ENCODE measurements at places on chromosomes 13 and 19.

GRCh38 chr19:19062454-19063182 is 1.2 kb upstream of the SLC25A42 start:
- peak; percentile 49 for DNase-seq

DNA sequence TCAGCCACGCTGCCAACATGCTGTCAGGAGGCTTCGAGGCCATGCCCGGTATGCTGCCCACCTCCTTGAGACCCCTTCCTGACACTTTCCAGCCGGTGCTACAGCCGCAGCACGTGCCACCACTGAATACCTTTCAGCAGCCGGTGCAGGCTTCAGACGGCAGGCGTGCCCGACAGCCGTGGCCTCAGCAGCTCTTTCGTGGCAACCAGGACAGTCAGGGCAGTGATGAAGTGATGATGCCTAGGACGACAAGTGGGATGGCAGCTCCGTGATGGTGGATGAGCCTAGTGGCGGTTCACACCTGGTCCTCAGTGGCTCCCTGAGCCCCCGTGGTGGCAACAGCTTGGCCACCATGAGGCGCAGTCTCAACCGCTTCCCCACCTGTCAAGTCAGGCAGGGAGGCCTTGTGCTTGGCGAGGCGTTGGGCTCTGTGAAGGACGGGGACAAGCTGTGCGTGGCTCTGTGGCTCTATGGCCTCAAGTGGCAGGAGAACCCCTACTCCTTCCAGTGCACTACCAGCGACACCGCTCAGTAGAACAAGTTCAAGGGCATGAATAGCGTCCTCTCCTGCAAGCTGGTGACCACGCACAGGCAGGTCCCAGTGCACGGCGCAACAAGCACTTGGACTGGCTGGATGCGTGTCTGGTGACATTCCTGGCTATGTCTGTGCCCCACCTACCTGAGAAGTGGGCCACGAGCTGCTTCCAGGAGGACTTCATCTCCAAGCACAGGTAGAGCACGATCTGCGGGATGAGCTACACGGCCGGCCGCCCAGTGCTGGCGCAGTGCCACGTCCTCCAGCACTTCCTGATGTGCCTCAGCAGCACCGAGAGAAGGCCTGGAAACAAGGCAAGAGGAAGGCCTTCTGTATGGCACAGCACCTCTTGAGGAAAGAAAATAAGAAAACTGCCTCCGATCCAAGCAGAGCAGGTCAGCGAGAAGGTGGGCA is 18.2 kb upstream of the ZNF14 start:
- DNase-seq, result no peak

DNA sequence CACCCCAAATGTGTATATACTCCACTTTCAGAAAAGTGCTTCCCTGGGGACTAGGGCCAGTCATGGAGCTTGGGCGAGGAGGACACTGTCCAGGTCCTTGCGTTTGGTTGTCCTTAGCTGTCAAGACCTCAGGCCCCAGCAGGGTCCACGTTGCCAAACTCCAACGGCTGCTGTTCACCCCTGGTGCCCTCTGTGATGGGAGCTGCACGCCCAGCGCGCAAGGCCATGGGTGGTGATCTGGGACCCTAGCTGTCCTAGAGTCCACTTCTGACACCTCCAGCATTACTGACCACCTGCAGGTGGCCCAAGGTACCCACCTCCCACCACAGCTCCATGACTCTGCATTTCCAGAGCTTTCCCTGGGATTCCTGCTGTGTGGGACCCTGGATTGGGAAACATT is 4.0 kb downstream of the LRP3 start:
- no peak for DNase-seq

DNA sequence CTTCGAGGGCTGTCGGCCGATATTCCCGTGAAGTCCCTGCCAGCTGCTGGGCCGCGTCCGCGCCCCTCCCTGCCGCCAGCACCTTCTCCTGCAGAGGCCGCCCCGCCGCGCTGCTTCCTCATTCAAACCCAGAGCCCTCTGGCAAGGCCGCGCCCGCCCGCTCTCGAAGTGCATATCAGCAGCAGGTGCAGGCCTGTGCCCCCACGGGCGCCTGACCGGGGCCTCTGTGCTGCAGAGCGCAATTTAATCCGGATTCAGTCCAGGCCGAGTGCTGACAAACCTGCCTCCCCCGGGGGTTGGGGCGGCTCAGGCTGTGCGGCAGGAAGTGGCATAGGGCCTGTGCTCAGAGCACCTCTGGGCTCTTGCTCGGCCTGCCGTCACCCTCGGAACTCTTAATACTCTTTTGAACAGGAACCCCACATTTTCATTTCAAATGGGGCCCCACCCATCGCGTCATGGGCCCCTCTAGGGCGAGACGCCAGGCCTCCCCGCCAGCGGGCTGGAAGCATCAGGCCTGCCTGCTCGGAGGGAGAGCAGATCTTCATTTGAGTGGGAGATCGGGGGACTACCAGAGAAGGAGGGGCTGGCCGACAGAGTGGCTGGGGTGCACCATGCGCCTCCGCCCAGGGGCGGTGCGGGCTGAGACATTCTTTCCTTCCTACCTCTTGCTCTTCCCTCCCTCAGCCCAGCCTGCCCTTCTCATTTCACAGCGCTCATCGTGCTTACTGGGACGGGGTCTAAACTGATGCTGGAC is 125.7 kb downstream of the TNFRSF19 start:
- DNase-seq, result no peak

GRCh38 chr13:113660066-113660465 is 2.1 kb upstream of the ATP4B start:
- no peak for DNase-seq

- no peak for DNase-seq
Observed at GRCh38 chr13:99542788-99543406, 41.6 kb downstream of the TM9SF2 start.

DNA sequence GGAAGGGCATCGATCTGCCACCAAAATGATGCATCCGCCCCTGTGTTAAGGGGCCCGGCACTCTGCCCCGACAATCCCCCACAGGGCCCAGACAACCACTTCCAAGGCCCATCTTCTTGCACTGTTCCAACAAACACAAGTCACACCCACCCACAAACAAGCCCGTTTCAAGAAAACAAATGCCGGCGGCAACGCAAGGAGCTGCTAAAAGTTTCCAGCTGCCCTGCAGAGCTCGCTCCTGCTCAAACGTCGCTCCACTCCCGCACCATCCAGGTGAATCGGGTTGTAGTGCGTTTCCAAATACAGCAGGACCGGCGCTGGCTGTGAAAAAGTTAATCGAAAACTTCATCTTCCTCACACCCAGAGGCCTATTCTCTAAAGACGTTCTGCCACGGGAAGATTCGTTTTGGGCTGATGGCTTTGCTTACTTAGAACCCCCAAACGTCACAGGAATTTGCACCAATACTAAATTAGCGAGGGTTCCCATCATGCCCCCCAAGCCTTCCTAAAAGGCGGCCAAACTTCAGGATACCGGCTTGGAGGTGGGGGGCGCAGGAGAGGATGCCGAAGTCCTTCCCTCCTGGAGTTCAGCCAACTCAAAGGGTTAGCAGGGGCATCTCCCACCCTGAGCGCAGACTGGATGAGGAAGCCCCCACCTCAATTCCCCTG is 107.4 kb upstream of the DOCK9 start:
- DNase-seq, result no peak

DNA sequence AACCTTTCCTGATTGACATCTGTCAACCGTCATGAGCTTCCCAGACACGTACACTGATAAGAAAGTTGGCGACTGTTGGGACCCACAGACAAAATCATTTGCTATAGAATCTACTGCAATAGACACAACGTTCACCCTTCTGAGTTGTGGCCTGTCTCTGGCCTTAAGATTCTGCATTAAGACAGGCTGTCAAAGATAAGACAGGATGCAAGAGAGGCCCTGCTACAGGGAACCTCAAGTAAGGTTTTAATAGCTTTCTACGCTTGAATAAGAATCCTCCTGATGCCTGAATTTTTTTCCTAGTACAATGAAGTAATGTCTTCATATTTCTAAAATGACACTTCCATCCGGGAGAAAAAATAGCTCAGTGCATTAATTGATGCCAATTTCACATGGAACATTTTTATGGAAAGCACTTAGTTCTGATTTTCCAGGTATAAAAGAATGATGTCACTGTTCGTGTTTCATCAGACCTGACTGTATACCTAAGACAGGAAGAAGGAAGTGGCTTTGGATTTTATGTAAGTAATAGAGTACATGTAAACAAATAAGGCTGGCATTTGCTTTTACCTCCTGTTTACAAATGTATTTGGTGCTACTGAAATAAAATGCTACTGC is 275.2 kb upstream of the GPC6 start:
- DNase-seq, result no peak

DNA sequence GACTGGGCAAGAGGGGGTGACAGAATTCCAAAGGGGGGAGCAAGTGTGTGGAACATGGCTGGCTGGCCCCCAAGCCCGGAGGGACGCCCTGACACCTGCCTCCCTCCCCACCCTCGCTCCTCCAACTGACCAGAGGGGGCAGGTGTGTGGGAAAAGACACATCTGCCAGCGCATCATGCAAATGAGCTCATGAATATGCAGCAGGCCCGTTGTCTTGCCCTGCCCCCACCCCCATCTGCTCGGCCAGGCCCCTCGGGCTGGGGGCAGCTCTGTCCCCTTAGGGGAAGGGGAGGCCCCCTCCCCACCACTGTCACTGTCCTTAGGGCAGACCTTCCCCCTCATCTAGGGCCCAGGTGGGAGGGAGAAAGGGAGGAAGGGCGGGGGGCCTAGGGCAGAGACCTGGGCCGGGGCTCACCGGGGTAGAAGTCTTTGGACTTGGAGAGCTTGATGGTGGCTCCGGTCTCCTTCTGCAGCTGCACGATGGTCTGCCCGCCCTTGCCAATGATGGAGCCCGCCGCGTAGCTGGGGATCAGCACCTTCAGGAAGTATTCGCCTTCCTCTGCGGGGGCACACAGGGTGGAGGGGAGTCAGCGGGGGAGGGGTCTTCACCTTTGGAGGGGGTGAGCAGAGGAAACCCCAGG is 12.9 kb downstream of the NOVA2 start:
- DNase-seq, result no peak

GRCh38 chr19:42555317-42555716 is 27.0 kb upstream of the CEACAM1 start:
- DNase-seq, result no peak

DNA sequence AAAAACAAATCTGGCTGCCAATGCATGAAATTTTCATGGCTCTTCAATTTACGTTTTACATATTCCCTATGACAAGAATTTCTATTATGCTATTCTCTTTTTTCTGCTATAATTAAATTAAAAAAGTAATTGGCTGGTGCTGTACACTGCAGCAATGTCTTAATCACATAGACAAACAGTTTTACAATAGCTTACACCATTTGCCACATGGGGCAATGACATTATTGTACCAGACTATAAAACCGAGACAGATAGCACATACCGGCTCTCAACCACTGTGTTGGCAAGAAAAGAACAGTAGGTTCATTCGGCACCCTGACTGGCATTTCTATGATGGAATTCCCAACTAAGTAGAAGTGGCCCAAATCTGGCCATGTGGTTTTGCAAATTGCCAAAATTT is 67.7 kb downstream of the DACH1 start:
- DNase-seq, result no peak

DNA sequence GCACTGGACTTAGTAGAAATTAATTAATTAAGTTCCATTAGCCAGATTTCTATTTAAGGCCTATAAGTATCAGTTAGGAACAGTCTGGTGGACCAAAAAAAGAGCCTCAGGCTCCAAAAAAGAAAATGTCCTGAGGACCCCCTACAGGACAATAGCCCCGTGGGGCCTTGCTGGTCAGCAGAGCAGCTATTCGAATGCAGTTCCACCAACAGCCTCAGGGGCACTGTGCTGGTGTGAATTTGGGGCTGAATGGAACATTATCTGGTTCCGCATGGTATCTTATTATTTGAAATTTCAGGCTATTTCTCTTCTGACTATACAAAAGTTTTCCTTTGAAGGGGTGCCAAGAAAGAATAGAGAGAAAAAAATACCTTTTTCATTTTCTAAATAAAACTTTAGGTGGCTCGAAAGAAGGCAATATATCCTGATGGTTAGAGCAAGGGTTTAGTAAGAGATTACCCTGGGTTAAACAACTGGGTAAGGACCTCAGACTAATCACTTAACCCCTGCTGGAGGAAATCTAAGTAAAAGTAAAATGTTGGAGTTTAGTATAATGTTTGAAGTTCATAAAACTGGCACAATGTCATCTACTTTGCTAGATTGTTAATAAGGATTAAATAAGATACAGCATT is 147.2 kb downstream of the MIPEP start:
- DNase-seq, result no peak

DNA sequence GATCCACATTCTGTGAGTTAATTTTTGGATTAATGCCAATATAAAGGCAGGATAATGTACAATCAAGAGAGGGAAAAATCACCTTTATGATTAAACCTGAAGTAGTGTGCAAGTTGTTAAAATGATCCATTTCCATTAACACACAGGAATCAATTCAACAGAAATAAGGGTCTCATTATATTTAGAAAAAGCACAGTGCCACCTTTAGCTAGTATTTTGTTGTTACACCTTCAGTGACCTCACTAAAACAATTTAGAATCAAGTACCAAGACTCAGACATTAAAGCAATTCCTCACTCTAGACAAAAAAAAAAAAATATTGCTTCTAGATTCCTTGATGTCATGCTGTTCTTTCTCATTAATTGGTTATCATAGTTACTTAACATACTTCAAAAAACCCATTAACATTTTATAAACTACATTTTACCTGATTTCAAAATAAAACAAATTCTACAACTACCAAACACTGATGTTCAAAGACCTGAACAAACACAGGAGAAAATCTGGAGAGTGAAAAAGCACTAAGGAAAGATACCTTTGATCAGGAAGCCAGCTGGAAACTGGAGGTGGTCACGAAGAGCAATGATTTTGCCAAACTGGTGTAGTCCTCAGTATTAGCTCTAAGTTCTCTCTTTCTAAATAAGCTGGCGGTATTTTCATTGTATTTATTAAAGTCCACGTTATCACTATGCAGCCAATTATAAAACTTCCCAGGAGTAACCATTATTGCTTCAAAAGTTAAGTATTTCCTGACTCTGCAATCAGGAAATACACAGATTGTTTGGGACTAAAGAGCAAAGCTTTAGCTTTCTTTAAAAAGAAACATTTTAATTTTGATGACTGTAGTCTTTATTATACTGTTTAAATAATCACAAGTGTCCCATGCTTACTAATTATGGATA is 115.3 kb downstream of the TBC1D4 start:
- DNase-seq, result no peak

DNA sequence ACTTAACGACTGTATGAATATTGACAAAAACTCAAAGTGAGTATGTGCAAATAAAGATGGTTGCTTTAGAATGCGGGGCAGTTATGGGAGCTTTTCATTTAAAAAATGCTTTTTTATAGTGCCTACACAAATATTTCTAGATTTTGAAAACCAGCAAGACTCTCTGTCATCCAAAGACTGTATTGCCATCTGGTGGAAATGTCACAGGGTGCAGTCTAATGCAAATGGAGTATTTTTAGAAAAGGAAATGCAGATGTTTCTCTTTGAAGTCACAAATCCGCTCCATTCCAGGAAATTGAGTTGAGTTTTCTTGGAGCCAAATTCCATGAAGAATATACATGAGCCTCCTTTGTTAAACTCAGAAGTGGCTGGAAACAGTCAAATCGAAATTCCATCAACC is 2.3 kb upstream of the C1QTNF9B start:
- peak; percentile 37 for DNase-seq

- no peak for DNase-seq
Observed at GRCh38 chr13:98826146-98826545, 73.7 kb upstream of the SLC15A1 start.

- DNase-seq, result no peak
Observed at GRCh38 chr19:31232180-31232579, 117.1 kb downstream of the TSHZ3 start.

All from bronchial epithelial cell (primary cell).